ENCODE measurements at places on chromosomes 5 and 9. TPM values are rescaled to one million over a fixed set of nuclear protein-coding genes. Genes with fewer than 3 reads are reported as not detected.
A peak's percentile ranks its signal among the peaks of the same experiment; 100 is the strongest.

GRCh38 chr5:1737790-1738405, 61.7 kb downstream of the MRPL36 start:
- H3K27me3 ChIP-seq: peaks cover 16% of the 10 kb centered on the region
- H3K27ac ChIP-seq: no peak overlapping the region
- no peak overlapping the region for H3K4me3 ChIP-seq
- H3K4me1 ChIP-seq: no peaks in the 10 kb centered on the region

DNA sequence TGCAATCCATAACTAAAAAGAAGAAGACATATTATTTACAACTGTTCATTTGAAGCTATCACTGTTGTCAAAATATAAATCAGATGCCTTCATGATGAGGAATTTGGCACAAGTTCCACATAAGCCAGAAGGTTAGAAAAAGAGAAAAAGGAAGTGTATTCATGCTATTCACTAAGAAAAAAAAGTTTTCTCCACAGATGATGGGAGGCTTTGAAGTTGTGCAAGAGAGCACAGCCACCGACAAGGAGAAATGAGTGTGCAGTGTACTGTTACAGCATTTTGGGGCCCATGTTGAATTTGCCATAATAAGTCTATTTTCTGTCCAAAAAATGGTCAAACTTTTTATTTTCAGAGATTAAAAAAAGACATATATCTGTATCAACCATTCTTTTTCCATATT, 32.9 kb upstream of the IFNK start:
- no peak overlapping the region for H3K27ac ChIP-seq
- H3K4me1 ChIP-seq: no peaks in the 10 kb centered on the region
- no peaks in the 10 kb centered on the region for H3K27me3 ChIP-seq

- H3K4me1 ChIP-seq: no peaks in the 10 kb centered on the region
- no peaks in the 10 kb centered on the region for H3K27me3 ChIP-seq
- DNase-seq: no peak
These were observed 173.4 kb downstream of the PPP2R2B start for GRCh38 chr5:146704949-146705665.

NUTM2F gene
- polyA plus RNA-seq: not detected

DNA sequence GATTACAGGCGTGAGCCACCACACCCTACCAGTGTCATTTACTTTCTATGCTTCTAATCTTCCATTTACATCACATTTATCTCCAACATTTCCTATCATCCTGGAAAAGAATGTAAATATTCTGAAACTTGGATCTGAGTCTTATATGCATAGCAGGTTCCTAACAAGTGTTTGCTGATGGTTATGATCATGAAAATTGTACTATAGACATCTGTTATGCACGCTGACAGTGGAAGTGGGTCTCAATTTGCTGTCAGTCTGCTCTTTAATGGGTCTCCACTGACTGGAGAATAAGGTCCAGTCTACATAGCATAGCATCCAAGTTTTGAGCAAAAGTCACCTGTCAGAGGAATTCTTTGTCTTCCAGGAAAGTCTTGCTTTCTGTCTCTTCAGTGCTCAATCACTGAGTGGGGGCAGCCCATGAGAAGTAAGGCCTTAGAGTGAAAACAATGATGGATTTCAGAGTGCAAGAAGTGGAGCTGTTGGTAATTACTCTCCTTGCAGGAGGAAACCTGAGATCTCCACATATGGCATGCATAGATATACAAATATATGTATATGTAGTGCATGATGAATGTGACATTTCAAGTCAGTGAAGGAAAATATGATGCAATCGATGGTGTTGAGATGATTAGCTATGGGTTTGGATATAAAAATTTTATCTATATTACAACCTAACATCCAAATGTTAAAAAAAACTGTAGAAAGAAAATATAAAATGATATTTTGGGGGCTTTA, 29.2 kb upstream of the MSANTD3 start:
- H3K36me3 ChIP-seq: no peaks in the 10 kb centered on the region
- no peak overlapping the region for H3K27ac ChIP-seq
- no peaks in the 10 kb centered on the region for H3K27me3 ChIP-seq
- no peaks in the 10 kb centered on the region for H3K4me1 ChIP-seq
- DNase-seq: no peak

GRCh38 chr5:34551911-34552433, 104.2 kb upstream of the RAI14 start:
- H3K27me3 ChIP-seq: no peaks in the 10 kb centered on the region
- H3K27ac ChIP-seq: no peak overlapping the region
- no peaks in the 10 kb centered on the region for H3K36me3 ChIP-seq
- H3K4me1 ChIP-seq: peaks cover 31% of the 10 kb centered on the region

DNA sequence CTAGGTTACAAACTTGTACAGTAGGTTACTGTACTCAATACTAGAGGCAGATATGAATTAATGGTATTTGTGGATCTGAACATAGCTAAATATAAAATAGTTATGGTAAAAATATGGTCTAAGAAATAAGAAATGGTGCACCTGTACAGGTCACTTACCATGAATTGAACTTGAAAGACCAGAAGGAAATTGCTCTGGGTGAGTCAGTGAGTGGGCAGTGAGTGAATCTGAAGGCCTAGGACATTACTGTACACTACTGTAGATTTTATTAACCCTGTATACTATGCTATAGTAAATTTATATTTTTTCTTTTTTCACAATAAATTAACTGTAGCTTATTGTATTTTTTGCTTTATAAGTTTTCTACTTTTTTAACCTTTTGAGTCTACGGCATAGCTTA, 1020.4 kb downstream of the CDH18 start:
- no peaks in the 10 kb centered on the region for H3K4me1 ChIP-seq
- H3K27me3 ChIP-seq: no peaks in the 10 kb centered on the region
- no peaks in the 10 kb centered on the region for H3K36me3 ChIP-seq
- no peak overlapping the region for H3K4me3 ChIP-seq

DNA sequence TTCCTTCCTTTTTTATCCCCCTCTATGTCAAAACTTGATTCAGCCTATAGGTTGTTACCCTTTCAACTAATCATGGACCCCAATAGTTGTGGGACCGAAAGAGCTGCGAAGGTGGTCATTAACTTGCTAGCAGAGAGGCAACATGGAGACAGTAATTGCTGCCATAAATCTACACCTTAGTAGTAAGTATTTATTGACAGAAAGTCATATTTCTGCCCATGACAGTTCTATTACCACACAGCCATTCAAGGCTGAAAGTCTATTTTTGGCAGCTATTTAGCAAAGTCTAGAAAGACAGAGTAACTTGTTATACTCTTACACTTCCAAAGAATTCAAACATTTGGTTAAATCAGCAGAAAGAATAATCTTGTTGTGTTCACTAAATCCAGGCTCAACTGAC, 236.2 kb downstream of the PRELID2 start:
- H3K27me3 ChIP-seq: no peaks in the 10 kb centered on the region
- H3K4me1 ChIP-seq: no peaks in the 10 kb centered on the region
- no peak overlapping the region for H3K27ac ChIP-seq

- no peaks in the 10 kb centered on the region for H3K36me3 ChIP-seq
- DNase-seq: peak; percentile 14
- H3K4me3 ChIP-seq: no peak overlapping the region
These were observed 108.9 kb downstream of the F2RL2 start for GRCh38 chr5:76514292-76514691.

GRCh38 chr5:59328709-59329296, 564.7 kb downstream of the PDE4D start:
- H3K36me3 ChIP-seq: no peaks in the 10 kb centered on the region
- H3K27ac ChIP-seq: no peak overlapping the region
- no peak for DNase-seq
- no peak overlapping the region for H3K4me3 ChIP-seq
- no peaks in the 10 kb centered on the region for H3K27me3 ChIP-seq

CCDC171 gene
- 0.59 TPM for polyA plus RNA-seq

GRCh38 chr9:35000535-35001284, 11.2 kb downstream of the DNAJB5 start:
- no peak overlapping the region for H3K4me3 ChIP-seq
- no peaks in the 10 kb centered on the region for H3K27me3 ChIP-seq
- no peaks in the 10 kb centered on the region for H3K36me3 ChIP-seq
- H3K4me1 ChIP-seq: peaks cover 24% of the 10 kb centered on the region
- DNase-seq: no peak
- no peak overlapping the region for H3K27ac ChIP-seq

GRCh38 chr5:126852841-126853271, 75.9 kb downstream of the LMNB1 start:
- no peak overlapping the region for H3K27ac ChIP-seq
- no peaks in the 10 kb centered on the region for H3K27me3 ChIP-seq
- no peaks in the 10 kb centered on the region for H3K36me3 ChIP-seq

MARVELD2 gene
- 10.7 TPM for polyA plus RNA-seq

GRCh38 chr9:33453999-33454660, 6.7 kb upstream of the AQP3 start:
- no peak for DNase-seq
- H3K27ac ChIP-seq: no peak overlapping the region
- H3K4me1 ChIP-seq: peaks cover 33% of the 10 kb centered on the region
- H3K36me3 ChIP-seq: no peaks in the 10 kb centered on the region
- H3K27me3 ChIP-seq: no peaks in the 10 kb centered on the region

DNA sequence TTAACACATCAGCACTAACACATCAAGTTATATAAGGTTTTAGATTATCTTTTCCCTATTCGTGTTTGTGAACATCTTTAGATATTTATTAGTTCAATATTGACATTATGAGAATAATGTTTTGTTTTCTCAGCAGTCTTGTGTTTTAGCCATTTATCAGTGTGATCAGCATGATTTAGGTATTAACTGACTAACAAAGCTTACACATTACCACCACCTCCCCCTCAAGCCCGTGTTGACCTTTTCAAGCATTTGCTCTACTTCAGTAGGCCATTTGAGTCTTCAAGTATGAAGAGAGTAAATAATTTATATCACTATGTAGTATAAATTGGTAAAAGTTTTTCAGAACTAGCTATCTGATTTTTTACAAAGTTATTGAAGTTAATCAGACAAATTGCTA, 6.9 kb downstream of the PBX3 start:
- no peak overlapping the region for H3K27ac ChIP-seq
- peaks cover 51% of the 10 kb centered on the region for H3K4me1 ChIP-seq
- no peaks in the 10 kb centered on the region for H3K27me3 ChIP-seq
- no peak for DNase-seq
- H3K36me3 ChIP-seq: no peaks in the 10 kb centered on the region
- no peak overlapping the region for H3K4me3 ChIP-seq

DNA sequence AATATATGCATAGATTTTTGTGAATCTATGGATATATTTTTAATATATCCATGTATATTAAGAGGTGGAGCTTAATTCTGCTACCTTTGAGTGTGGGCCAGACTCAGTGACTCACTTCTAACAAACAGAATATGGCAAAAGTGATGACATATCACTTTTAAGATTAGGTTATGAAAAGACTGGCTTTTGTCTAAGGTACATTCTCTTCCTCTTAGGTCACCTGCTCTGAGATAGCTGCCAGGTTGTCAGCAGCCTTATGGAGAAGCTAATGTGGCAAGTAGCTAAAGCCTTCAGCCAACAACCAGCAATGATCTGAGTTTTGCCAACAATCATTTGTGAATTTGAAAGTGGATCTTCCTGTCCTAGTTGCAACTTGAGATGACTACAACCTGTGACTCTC, 83.8 kb downstream of the ANKRD31 start:
- H3K4me1 ChIP-seq: no peaks in the 10 kb centered on the region
- no peaks in the 10 kb centered on the region for H3K36me3 ChIP-seq
- no peak overlapping the region for H3K4me3 ChIP-seq
- H3K27ac ChIP-seq: no peak overlapping the region

GRCh38 chr5:173452119-173452905, 124.1 kb upstream of the STC2 start:
- no peak overlapping the region for H3K27ac ChIP-seq
- no peaks in the 10 kb centered on the region for H3K36me3 ChIP-seq
- H3K4me3 ChIP-seq: no peak overlapping the region
- peak; percentile 49 for DNase-seq

- no peak overlapping the region for H3K27ac ChIP-seq
- DNase-seq: no peak
These were observed 458.8 kb downstream of the ICE1 start for GRCh38 chr5:5881294-5881693.
